ENCODE measurements at places on chromosomes 6 and 20.

- DNase-seq, result peak; percentile 6
Observed at GRCh38 chr6:10451828-10452509, 37.1 kb upstream of the TFAP2A start.

GRCh38 chr6:90074161-90074850, 180.0 kb downstream of the GJA10 start:
- DNase-seq, result no peak

DNA sequence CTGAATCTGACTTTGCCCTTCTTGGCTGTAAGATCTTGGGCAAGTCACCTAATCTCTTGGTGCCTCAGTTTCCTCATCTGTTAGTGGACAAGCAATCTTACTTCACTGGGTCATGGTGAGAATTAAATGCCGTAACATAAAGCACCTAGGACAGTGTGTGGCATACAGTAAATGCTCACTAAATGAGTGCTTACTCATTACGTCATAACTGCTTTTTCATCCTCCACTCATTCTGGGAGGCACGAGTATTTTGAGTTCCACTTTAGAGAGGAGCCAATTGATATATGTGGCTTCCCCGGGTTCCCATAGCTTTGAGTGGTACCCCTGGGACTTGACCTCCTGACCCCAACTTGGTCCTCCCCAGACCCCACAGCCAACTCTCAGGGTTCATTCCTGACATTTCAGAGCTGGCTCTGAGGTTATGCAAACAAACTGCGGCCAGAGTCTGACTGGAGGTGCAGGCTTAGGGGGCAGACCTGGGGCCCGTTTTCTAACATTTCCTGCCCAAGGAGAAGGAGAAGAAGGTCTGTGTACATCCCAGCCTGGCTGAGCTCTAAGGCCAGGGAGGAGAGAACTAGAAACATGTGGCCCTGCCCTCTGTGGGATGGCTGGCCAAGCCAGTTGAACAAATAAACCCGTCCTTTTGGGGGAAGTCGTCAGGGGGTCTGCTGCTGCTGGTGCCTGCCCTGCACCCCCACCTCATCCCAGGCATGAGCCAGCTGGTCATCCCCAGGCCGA, 5.8 kb downstream of the ANGPT4 start:
- DNase-seq, result peak; percentile 1

- DNase-seq, result peak; percentile 66
Observed at GRCh38 chr20:34581341-34582184, 23.0 kb downstream of the MAP1LC3A start.

GRCh38 chr20:22160101-22160652, 424.2 kb downstream of the FOXA2 start:
- DNase-seq, result no peak

DNA sequence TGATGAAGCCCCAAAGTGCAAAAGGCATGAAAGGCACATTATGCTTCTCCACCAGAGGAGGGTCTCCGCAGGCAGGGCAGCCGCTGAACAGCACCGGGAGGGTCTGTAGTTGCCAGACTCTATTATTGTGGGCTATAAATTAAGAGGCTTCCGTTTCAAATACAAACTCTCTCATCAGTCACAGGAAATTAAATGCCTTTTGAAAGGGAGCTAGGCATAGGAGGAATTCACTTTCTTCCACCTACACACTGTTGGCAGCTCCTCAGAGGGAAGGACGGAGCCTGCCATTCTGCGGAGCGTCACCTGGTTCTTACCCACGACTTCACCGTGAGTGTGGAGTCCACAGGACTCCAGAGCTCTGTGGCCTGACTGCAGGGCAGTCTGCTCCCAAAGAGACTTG, 140.8 kb upstream of the AGPAT4 start:
- no peak for DNase-seq

GRCh38 chr6:109561844-109562243, 78.8 kb upstream of the ZBTB24 start:
- no peak for DNase-seq

- DNase-seq, result no peak
Observed at GRCh38 chr20:45758096-45758495, 33.6 kb downstream of the WFDC3 start.

GRCh38 chr20:16554766-16555543, 18.3 kb downstream of the KIF16B start:
- no peak for DNase-seq

DNA sequence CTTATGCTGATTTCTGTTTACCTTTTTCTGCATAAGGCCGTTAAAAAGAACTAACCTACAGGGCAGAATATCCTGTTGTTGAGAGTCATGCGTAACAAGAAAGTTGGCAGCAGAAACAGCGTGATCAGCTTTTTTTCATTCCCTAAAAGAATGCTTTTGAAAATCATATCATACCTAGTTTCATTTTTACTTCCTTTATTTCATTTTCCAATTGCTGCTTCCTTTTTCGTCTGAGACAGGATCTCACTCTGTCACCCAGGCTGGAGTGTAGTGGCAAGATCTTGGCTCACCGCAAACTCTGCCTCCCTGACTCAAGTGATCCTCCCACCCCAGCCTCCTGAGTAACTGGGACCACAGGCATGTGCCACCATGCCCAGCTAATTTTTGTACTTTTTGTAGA, 4.1 kb downstream of the CALHM6 start:
- DNase-seq, result no peak

- DNase-seq, result no peak
Observed at GRCh38 chr20:63004607-63005364, 2.0 kb downstream of the BHLHE23 start.

GRCh38 chr6:108030211-108030610, 44.3 kb downstream of the OSTM1 start:
- no peak for DNase-seq

- no peak for DNase-seq
Observed at GRCh38 chr6:170023620-170024521, 267.0 kb downstream of the DLL1 start.

DNA sequence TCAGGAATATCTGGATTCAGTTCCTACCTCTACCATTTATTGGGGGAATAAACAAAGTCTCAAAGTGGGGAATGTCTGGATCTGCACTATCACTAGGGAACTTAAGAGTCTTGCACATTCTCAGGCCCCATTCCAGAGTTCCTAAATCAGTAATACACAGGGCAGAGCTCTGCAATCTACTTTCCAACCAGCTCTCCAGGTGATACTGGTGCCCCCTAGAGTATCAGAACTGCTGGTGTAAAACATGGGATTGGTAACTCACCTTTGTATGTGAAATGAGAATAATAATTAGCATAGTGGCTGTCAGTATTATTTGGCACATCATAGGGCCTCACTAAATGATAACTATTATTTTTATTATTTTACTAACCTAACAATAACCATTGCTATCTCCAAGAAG, 278.8 kb upstream of the IMPG1 start:
- no peak for DNase-seq

- no peak for DNase-seq
Observed at GRCh38 chr6:31831350-31832215, 4.0 kb downstream of the HSPA1B start.

- DNase-seq, result no peak
Observed at GRCh38 chr6:144262470-144263369, 22.4 kb upstream of the UTRN start.

- DNase-seq, result no peak
Observed at GRCh38 chr6:65557224-65557623, 149.8 kb downstream of the EYS start.

GRCh38 chr6:16059496-16059895, 69.4 kb upstream of the MYLIP start:
- DNase-seq, result no peak

DNA sequence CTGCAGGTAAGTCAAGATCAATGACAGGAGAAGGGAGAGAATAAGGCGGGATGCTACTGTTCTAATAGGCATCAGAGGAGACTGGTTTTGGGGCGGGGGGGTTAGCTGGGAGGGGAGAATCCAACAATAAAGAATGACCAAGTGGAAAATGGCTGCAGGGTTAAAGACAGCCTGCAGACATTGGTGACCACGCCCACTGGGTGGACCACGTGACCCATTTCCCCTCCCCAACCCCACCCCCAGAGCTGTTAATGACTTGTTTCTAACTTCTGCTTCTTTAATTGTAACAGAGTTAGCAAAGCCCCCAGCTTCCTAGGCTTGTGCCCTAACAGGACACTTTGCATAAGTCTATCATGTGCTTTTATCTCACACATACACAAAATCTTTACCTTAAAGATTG, 344.5 kb downstream of the KIF16B start:
- DNase-seq, result no peak

GRCh38 chr6:145643760-145644159, 91.6 kb downstream of the EPM2A start:
- DNase-seq, result peak; percentile 20

GRCh38 chr20:37364927-37365272, 19.0 kb downstream of the SRC start:
- DNase-seq, result no peak

DNA sequence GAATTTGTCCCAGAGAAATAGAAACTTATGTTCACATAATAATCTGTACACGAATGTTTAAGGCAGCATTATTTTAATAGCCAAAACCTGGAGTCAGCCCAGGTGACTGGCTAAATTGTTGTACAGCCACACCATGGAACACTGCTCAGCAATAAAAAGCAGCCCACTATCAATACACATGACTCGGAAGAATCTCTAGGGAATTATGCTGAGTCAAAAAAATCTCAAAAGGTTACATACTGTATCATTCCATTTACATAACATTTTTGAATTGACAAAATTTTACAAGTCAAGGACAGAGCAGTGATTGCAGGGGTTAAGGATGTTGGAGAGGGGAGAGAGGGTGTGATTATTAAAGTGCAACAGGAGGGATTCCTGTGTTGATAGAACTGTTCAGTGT, 163.4 kb downstream of the UBE3D start:
- no peak for DNase-seq

- no peak for DNase-seq
Observed at GRCh38 chr6:392441-393390, 1.2 kb downstream of the IRF4 start.

GRCh38 chr20:51463998-51464397, 78.5 kb downstream of the NFATC2 start:
- no peak for DNase-seq

- DNase-seq, result no peak
Observed at GRCh38 chr6:107101211-107101610, 14.1 kb downstream of the BEND3 start.

DNA sequence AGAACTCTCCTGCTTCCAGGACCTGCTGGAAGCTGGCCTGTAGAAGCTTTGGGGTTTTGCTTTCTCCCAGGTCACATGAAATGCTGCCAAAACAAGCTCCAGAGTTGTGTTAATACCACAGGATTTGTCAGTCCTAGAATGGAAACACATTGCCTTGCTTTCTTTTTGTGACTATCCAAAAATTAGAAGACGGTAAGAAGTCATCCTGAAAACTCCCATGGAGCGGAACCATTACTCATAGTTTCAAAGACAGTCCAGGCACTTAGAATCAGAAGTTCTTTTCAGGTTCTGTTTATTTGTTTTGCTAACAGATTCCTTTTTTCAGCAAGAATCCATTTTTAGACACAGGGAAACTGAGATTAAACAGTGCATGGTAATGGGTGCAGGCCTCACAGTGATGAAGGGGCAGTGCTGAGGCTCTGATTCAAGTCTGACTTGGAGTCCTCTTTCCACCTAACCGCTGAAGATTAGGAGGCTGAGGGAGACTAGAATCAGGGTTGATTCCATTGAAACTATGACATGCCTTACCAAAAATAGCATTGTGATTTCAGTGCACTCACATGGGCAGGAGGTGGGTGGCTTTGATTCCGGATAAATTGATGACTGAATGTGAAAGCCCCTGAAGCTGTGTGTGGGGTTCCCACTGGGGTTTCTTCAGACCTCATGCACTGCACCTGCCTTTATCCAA, 72.2 kb upstream of the NAA20 start:
- DNase-seq, result peak; percentile 18

DNA sequence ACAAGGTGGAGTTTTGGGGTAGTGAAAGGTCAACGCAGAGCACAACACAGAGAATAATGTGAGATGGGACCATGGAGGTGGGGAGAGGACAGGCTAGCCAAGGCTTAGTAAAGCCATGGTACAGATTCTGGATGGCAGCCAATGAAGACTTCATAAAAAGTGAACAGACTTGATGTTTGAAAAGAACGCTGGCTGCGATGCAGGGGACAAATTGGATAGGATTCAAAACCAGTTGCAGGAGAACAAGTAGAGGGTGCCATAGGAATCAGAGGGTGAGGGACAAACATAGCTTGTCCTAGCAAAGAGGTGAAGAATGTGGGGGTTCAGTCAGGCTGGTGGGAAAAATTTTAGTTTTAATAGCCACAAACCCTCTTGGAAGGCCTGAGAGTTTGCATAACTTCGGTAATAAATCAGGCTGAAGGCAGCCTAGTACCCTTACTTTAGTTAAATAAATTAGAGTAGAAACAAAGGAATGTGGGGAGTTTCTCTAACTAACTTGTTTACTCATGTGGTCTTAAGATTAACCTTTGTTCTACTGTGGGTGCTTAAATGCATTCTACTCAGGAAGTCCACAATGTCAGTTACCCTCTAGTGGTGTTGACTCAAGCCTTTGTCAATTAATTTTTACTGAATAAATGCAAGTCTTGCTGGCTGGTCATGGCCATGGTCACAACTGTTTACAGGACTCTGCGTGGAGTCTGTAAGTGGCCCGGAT, 216.4 kb downstream of the C6orf118 start:
- peak; percentile 24 for DNase-seq

DNA sequence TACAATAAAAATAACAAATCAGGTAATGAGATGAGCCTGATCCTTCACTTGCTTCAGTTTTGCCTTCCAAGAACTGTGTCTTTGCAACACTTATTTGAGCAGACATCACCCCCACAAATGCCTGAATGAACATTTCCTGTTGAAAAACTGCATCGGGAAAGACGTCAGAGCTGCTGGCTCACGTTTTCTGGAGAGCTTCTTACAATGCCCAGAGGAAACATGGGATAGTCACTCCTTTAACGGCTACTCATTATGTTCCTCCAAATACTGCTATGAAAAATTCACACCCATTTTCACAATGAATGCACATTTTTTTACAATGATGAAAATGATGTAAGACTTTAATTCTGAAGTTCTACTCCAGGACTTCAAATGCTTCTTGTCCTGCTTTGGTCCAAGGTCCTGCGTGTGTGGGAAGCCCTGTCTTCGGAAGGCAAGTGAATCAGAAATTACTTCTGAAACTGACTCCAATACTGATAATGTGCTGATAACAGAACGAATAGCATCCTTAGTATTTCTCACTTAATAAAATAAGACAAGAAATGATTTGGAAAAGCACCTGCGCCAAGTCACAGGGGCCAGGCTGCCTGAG, 238.0 kb downstream of the ANKRD60 start:
- peak; percentile 83 for DNase-seq

- DNase-seq, result no peak
Observed at GRCh38 chr20:13099676-13100075, 90.9 kb downstream of the SPTLC3 start.

- DNase-seq, result peak; percentile 59
Observed at GRCh38 chr6:84773431-84774156, 9.2 kb upstream of the TBX18 start.

GRCh38 chr6:12333128-12333527, 43.0 kb downstream of the EDN1 start:
- no peak for DNase-seq

All from fibroblast of skin of right quadriceps (primary cell).